Fibroblast of skin of abdomen (primary cell): ENCODE measurements at places on chromosomes 16 and 17.
A peak's percentile ranks its signal among the peaks of the same experiment; 100 is the strongest.

GRCh38 chr16:79810449-79811189 is 210.1 kb upstream of the MAF start:
- DNase-seq, result peak; percentile 6

DNA sequence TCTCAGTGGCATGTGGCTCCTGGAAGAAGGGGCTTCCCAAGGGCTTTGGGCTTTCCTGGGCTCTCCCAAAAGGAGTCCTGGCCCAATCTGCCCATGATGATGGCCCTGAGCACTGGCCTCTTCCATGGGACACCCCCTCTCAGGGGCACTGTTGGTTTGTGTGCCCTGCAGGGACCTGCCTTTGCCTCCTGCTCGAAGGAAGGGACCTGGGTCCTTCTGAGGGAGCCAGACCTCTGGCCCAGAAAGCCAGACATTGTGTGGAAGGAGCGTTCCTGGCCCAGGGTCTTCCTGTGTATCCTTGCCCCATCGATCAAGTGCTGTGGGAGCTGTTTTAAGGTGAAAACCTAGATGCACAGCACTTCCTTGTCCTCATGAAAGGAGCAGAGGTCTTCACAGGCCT is 1689.3 kb downstream of the TP53TG3F start:
- no peak for DNase-seq

DNA sequence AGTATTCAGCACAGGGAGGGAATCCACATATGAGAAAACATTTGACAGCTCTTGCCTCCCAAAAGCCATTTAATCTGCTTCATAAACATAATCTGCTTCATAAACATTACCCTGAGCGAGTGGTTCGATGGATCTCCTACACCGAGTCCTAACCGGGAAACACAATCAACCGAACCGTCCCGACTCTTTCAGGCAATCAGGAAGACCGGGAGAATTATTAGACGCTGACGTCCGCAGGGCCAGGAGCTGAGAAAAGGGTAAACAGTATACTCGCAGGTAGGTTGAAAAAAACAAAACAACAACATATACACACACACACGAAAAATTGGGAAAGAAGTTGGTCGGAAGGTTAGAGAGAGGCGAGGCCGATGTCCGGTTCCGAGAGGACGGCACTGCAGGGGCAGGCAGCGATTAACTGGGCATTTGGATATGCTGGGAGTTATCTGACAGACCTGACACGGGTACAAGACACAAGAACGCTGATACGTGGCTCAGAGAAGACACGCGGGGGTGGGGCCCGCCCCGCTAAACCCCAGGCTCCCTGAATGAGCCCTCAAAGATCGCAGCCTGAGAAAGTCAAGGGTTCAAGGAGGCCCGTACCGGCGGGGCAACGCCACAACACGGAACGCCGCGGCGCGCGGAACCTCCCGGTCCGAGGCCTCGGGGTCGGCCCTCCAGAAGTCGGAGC is 585 bp downstream of the AP1G1 start:
- peak; percentile 13 for DNase-seq

- no peak for DNase-seq
Observed at GRCh38 chr17:48310748-48311213, 119.2 kb downstream of the SKAP1 start.

- no peak for DNase-seq
Observed at GRCh38 chr17:69424287-69425041, 10.0 kb downstream of the MAP2K6 start.

- peak; percentile 68 for DNase-seq
Observed at GRCh38 chr16:24989494-24989893, 25.7 kb downstream of the ARHGAP17 start.

DNA sequence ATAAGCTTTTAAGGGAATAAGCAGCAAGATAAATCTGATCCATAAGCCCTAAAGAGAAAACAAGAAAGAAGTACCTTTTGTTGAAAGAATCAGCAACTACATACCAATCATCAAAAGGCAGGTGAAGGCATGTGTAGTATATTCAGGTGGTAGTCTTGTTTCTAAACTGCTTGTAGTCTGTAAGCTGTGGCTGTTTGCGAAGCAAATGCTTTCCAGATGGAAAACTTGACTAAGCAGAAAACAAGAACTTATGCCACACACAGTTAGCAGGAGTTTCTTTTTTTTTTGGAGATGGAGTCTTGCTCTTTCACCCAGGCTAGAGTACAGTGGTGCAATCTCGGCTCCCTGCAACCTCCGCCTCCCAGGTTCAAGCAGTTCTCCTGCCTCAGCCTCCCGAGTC is 5.7 kb downstream of the CBX1 start:
- no peak for DNase-seq

DNA sequence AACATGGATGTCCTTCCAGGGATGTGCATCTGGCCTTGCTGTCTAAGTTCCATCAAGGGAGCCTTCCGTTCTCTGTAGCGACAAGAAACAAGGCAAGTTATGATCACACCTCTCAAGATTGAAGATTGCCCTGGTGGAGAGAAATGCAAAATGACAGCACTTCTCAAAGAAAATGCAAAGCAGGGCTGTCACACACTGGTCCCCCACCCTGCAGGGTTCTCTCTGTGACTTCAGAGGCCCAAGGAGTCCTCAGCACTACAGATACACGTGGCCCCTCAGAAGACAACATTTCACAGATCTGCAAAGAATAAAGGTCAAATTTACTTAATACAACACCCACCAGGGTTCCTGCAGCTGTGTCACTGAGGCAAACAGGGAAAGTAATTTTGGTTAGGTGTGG is 60.7 kb upstream of the TEX2 start:
- DNase-seq, result no peak

DNA sequence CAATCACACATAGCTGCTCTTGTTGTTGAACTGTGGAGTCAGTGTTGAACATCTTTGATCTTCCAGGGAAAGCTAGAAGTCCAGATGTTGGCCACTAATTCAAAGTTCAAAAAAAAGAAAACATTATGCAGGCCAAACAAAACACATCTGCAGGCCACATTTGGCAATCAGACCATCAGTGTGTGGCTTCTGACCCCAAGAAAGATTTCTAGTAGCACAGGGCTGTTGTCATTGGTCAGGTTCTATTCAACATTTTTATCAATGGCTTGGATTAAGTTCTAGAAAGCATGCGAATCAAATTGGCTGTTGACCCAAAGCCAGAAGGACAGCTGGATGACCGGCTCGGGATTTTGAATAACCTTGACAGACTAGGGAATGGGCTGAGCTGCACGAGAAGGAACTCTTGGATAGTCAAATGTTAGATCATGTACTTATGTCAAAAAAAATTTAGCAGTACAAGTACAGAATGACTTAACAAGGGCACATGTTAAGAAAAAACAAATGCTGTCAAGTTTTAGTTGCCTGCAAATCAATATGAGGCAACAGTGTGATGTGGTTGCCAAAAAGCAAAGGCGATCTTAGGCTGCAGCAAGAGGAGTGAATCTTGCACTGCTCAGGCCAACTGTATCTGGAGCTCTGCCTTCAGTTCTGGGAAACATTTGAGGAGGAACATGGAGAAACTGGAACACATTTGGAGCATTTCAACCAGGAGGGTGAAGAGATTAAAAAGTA is 187.6 kb downstream of the RGS9 start:
- peak; percentile 9 for DNase-seq

DNA sequence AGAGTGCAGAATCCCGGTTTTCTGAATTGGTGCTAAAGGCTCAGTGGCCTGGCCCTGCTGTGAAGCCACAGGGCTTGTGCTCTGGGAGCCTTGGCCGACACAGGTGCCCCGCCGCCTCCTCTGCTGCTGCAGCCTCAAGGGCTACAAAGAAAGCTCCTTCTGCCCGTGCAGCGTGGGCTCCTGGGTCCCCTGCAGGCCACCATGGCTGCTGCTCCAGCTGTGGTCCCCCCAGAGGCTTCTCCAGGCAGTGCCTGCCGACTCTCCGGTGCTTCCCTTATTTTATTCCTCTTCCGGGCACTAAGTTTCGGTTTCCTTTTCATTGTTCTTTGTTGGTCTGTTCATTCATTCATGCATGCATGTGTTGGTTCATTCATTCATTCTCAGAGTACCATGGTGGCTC is 53.1 kb downstream of the CMIP start:
- no peak for DNase-seq

- no peak for DNase-seq
Observed at GRCh38 chr17:58747674-58748073, 8.0 kb upstream of the PPM1E start.

GRCh38 chr16:1050516-1050915 is 22.0 kb upstream of the SSTR5 start:
- no peak for DNase-seq

DNA sequence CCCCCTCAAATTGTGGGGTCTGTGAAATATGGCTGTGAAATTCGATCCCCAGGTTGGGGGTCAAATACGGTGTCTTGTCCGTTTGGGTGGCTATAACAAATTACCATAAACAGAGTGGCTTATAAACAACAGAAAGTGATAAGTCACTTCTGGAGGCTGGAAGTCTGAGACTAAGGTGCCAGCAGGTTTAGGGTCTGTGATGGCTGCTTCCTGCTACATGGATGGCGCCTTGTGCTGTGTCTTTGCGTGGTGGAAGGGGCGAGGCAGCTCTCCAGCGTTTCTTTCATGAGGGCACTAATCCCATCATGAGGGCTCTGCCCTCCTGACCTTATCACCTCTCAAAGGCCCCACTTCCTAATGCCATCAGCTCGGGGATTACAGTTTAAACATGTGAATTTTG is 120.0 kb downstream of the IRF8 start:
- DNase-seq, result no peak

DNA sequence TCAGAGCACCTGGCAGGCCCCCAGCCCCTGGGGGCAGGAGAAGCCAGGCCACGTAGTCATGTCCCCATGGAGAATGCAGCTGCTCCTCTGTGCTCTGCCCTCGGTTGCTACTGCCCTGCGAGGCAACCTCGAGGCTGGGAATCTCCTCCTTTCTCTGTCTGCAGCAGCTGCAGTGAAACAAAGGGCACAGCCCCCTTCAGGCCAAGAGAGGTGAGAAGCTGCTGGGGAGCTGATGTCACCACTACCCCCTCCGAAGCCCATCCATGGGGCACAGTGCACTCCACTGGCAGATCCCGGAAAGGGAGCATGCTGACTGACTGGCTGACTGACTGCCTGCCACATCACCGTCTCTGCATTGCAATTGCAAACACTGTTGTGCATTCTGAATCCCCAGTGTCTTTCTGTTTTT is 103.7 kb downstream of the GRIN2A start:
- DNase-seq, result peak; percentile 10

- no peak for DNase-seq
Observed at GRCh38 chr16:10206215-10206614, 24.0 kb upstream of the GRIN2A start.

GRCh38 chr16:28067604-28068379 is 4.3 kb upstream of the GSG1L start:
- DNase-seq, result peak; percentile 53

DNA sequence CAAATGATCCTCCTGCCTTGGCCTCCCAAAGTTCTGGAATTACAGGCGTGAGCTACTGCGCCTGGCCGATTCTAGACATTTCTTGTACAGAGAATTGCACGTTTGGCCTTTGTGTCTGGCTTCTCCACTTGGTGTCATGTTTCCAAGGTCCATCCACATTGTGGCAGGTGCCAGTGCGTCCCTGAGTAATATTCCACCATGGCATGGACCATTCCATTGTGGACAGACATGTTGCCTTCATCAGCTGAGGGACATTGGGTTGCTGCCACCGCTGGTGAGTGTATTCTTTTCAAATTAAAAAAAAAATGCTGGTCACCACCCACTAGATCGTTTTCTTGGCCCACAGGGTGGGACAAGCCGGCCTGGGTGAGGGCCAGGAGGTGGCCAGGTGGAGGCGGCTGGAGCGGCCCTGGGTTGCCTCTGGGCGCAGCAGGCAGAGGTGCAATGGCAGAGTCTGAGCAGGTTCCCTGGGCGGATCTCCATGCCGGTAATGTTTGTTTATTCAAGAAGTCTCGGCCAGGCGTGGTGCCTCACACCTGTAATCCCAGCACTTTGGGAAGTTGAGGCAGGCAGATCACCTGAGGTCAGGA is 274.1 kb downstream of the SEC14L1 start:
- DNase-seq, result no peak

DNA sequence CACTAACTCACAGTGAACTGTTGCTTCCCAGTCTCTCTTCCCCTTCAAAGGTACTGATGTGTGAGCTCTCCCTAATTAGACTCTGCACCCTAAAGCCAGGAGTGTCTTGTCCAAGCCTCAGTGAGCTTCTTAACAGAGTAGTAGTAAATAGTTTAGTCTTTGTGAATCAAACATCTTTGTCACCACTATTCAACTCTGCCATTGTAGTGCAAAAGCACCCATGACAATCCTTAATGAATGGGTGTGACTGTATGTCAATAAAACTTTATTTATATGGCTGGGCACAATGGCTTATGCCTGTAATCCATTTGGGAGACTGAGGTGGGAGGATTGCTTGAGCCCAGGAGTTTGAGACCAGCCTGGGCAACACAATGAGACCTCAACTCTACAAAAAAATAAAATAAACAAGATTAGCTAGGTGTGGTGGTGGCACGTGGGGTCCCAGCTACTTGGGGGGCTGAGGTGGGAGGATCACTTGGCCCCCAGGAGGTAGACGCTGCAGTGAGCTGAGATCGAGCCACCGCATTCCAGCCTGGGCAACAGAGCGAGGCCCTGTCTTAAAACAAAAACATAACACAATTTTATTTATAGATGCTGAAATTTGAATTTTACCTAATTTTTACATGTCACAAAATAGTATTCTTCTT is 45.5 kb upstream of the TNRC6A start:
- DNase-seq, result no peak

DNA sequence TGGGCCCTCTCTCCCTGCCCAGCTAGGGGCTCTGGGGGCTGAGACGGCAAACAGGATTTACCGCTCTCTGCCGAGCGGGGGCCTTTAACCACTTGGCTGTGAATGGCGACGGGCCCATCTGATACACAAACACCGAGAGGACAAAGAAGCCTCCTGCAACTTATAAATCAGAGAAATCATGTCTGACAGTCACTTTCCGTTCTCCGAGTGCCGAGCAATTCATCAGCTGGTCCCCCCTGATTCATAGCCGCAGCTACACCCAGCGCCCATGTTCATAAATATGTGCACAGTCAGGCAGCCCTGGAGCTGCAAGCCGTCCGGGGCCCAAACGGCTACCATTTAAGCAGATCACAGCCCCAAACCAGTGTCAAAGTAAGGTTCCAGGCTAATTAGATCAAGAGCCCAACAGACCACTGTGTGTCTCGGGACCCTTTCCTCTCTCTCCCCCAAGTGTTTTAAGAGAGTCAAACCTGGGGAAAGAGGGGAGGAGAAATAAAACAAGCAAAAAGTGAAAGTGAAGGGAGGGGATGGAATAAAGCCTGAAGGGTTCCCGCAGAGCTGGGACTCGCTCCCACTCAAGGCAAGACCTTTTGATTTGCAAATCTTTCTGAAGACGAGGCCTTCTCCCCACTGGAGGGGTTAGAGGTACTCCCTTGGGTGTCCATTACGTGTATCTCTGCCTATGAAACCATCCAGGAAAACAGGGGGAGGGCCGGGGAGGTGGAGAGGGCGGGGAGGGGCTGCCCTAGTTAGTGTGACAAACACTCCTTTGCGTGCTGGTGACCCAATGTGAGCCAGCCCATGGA is 154.7 kb downstream of the C16orf78 start:
- peak; percentile 40 for DNase-seq
